ENCODE measurements at places on chromosomes 12 and 14.
A peak's percentile ranks its signal among the peaks of the same experiment; 100 is the strongest.

- DNase-seq = no peak
These were observed 335.3 kb downstream of the NPAS3 start for GRCh38 chr14:33273978-33274377.

DNA sequence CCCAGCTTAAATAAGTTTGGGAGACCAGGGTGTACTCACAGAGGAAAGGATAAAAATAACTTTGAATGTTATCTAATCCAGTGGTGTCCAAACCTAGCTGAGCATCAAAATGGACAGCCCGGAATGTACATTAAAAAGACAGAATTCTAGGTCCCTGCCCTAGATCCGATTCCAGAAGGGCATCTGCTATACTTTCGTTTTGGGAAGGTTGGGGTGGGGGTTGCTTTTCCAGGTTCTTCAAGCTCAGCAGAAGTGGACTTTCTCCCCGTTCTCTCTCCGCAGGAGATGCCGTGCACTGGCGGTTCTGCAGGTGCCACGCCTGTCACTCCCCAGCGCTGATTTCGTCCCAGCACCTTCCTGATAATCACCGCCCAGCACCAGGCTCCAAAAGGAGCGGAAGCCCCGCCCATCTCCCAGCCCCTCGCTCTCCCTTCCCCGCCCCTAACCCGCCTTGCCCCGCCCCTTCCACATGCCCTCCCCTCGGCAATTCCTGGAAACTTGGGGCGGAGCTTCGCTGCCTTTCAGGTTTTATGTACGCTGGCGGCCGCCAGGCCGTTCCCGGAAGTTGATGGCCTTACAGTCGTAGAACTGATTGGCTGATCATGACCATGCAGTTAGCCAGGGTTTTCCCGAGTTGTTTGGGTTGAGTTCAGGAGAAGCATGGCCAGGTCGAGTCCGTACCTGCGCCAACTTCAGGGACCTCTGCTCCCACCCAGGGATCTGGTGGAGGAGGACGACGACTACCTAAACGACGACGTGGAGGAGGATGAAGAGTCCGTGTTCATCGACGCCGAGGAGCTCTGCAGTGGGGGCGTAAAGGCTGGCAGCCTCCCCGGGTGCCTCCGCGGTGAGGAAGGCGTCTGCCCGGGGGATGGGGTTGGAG lies at the start of gene HELB:
Gene HELB, plus strand, starts transcription at position 550 of the 883 bp plus-strand sequence. Its CDS starts 111 bp downstream, at position 661.
- peak; percentile 88 for DNase-seq

GRCh38 chr12:110280392-110280778 lies 662 bp upstream of the ATP2A2 start:
- no peak for DNase-seq

- DNase-seq = no peak
These were observed 49.2 kb downstream of the BRMS1L start for GRCh38 chr14:35875296-35875695.

DNA sequence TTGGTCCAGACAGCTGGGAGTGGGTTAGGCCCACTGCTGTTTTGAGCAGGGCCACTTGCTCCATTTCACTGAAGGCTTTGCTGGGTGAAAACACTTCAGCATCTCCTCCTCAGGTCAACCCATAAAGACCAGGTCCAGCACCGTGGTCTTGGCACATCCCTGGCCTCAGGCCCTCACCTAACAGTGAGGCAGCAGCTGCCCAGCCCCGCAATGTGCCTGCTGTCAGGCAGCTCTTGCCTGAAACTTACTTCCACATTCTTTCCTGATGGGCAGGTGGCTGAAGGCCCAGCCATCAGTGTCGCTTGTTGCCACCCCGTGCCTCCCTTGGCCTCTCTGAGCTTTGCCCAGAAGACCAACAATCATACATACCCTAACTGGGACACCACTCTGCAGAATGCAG lies 54.4 kb downstream of the ANAPC7 start:
- no peak for DNase-seq

DNA sequence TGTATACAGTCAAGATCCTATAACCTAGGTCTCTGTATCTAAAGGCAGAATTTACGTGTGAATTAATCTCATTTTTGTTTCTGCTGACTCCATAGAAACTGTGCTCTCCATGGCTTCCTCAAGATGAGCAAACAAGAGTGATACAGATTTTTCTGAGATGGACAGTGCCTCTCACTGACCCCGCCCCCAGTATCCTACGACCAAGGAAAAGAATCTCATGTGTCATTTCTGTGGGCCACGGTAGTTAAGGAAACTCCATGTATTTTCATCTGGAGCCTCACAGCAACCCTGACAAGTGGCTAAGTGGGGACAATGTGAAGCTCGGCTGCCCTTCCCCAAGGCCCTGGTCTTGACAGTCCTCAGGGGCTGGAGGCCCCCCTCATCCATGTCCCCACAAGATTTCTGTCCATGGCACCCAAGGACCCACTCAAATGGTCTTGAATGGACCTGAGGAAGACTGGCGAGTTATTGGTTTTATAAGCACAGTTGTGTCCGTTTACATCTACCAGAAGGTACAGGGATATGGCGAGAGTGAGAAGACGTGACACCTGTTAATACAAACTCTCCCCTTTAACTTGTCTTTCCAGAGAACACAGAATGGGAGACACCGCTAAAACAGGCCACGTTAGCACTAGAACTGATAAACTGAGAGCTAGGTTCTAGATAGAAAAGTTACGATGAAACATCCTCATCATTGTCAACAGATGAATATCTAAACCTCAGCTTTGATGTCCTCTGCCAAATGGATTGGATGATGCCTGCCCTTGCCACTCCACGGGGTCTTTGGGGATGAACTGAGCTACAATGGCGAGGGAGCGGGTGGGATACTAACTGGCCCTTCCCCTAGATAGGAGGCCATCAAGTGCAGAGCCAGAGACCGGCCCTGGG lies 108.4 kb upstream of the EGLN3 start:
- no peak for DNase-seq

GRCh38 chr12:3533703-3534386 lies 42.8 kb downstream of the PRMT8 start:
- no peak for DNase-seq

DNA sequence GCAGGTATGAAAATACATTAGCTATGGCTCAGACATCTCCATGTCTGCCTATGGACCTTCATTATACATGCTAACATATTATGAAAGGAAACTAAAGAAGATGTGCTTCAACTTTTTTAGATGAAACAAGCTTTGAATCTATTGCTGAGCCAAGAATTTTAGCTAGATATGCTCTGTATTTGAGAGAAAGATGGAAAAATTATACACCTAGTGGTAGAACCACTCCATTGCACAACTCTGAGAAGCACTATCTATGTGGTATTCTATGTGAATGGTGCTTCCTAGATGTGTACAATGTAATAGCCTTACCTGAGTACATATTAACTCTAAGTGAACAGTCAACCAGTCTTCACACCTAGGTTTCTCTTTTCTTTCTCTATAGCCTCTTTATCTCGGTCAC lies 17.3 kb downstream of the EPYC start:
- no peak for DNase-seq

- no peak for DNase-seq
These were observed 28.5 kb downstream of the WNK1 start for GRCh38 chr12:780750-781379.

DNA sequence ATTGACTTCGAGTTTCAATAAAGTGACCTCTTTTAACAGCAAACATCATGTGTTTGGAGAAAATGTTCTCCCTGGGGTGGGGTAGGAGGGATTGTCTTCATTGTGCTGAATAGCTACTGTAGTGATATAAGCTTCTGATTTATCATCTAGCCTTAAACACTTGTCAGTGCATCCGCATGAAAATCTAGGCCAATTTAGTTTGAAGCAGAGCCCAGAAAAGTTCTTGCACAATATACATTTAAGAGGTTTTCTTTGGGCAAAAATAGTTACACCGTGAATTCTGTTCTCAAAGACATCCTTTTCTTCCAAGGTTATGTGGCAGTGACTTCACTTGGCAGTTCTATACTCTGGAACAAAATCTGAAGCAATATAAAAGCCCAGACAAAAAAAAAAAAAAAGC lies 136.0 kb upstream of the IFNG-AS1 start:
- no peak for DNase-seq

- DNase-seq = no peak
These were observed 58.1 kb upstream of the PLEKHG3 start for GRCh38 chr14:64646103-64646502.
